ENCODE measurements at places on chromosomes 3 and 15. TPM values are rescaled to one million over a fixed set of nuclear protein-coding genes. Genes with fewer than 3 reads are reported as not detected.

- no peaks in the 10 kb centered on the region for H3K36me3 ChIP-seq
- DNase-seq, result no peak
- H3K27ac ChIP-seq, result no peak overlapping the region
These were observed 13.2 kb downstream of the SIDT1 start for GRCh38 chr3:113545594-113545993.

GRCh38 chr15:68997930-68998777 lies 16.3 kb upstream of the NOX5 start:
- H3K27me3 ChIP-seq, result no peaks in the 10 kb centered on the region
- no peaks in the 10 kb centered on the region for H3K36me3 ChIP-seq
- DNase-seq, result no peak
- peaks cover 6% of the 10 kb centered on the region for H3K4me1 ChIP-seq

- no peaks in the 10 kb centered on the region for H3K36me3 ChIP-seq
- no peaks in the 10 kb centered on the region for H3K27me3 ChIP-seq
- DNase-seq, result no peak
- no peak overlapping the region for H3K27ac ChIP-seq
- H3K4me3 ChIP-seq, result no peak overlapping the region
These were observed 25.3 kb downstream of the TRANK1 start for GRCh38 chr3:36919439-36920160.

Gene LDHAL6B
- total RNA-seq, result not detected

- no peaks in the 10 kb centered on the region for H3K36me3 ChIP-seq
- peaks cover 3% of the 10 kb centered on the region for H3K4me1 ChIP-seq
- H3K4me3 ChIP-seq, result no peak overlapping the region
- DNase-seq, result no peak
These were observed 49.5 kb downstream of the ABTB1 start for GRCh38 chr3:127722091-127722784.

DNA sequence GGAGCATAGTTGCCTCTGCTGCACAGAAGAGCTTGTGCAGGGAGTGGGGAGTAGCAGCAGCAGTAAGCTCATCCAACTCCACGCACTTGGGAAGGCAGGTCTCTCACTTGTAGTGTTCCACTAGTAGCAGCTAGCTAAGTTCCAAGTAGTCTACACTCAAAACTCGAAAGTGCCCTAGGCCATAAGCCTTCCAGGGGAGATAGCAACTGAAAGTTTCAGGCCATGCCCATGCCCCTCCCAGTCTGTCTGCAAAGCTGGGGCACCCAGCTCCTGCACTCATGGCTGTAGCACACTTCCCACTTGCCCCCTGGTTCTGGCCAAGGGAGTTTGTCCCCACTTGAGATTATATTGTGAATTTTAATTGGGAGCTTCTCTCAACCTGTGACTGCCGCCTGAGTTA lies 57.5 kb downstream of the MFSD1 start:
- no peaks in the 10 kb centered on the region for H3K4me1 ChIP-seq
- H3K4me3 ChIP-seq, result no peak overlapping the region
- H3K27me3 ChIP-seq, result no peaks in the 10 kb centered on the region
- no peaks in the 10 kb centered on the region for H3K36me3 ChIP-seq

Gene B3GALNT1
- 22.3 TPM for total RNA-seq

DNA sequence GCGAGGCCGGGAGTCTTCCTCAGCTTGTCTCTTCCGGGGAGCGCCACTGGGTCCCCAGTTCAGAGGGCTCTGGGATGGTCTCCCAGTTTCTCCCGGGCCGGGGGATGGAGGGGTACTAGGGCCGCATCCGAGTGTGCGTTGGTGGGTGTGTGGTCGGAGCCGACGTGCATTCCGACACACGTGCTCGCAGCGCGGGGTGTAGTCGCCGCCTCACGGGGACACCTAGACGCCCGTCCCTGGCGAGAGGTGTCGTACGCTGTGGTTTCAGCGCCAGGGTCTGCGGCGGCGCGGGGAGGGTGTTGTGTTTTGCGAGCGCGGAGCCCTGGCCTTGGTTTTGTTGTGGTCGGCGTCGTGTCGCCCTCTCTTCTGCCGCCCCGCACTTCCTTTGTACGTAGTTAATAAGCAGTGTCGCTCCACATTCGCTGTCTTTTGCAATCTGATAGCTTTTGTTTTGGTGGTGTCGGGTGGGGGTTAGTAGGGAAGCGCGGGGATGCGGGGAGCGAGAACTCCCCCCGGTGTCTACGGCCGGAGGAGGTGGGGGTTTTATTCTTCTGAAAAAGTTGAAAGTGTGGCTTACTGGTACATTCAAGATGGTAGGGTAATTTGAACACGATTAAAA lies 2.2 kb downstream of the IGF1R start:
- peak; percentile 59 for DNase-seq
- peak overlapping the region; percentile 98 for H3K4me3 ChIP-seq
- no peaks in the 10 kb centered on the region for H3K36me3 ChIP-seq

GRCh38 chr3:4985330-4986174 lies 6.3 kb downstream of the BHLHE40 start:
- peak overlapping the region; percentile 98 for H3K27ac ChIP-seq
- no peaks in the 10 kb centered on the region for H3K36me3 ChIP-seq
- H3K27me3 ChIP-seq, result no peaks in the 10 kb centered on the region
- H3K4me3 ChIP-seq, result no peak overlapping the region
- peaks cover 45% of the 10 kb centered on the region for H3K4me1 ChIP-seq
- DNase-seq, result peak; percentile 25

- H3K36me3 ChIP-seq, result no peaks in the 10 kb centered on the region
- H3K27ac ChIP-seq, result no peak overlapping the region
- DNase-seq, result no peak
- no peaks in the 10 kb centered on the region for H3K27me3 ChIP-seq
- no peaks in the 10 kb centered on the region for H3K4me1 ChIP-seq
These were observed 54.8 kb upstream of the VGLL4 start for GRCh38 chr3:11698326-11699082.

GRCh38 chr3:47011371-47011770 lies 31.9 kb downstream of the NBEAL2 start:
- DNase-seq, result no peak
- no peaks in the 10 kb centered on the region for H3K36me3 ChIP-seq
- no peaks in the 10 kb centered on the region for H3K27me3 ChIP-seq
- peaks cover 10% of the 10 kb centered on the region for H3K4me1 ChIP-seq

- no peak overlapping the region for H3K4me3 ChIP-seq
- no peaks in the 10 kb centered on the region for H3K27me3 ChIP-seq
- H3K27ac ChIP-seq, result no peak overlapping the region
- no peak for DNase-seq
- no peaks in the 10 kb centered on the region for H3K36me3 ChIP-seq
These were observed 32.0 kb upstream of the PRICKLE2 start for GRCh38 chr3:64257100-64257755.

- H3K4me3 ChIP-seq, result no peak overlapping the region
- no peaks in the 10 kb centered on the region for H3K36me3 ChIP-seq
- peak; percentile 63 for DNase-seq
These were observed 46.3 kb downstream of the GABRG3 start for GRCh38 chr15:27017168-27017809.

Gene ZNF35
- total RNA-seq, result 8.6 TPM

- H3K36me3 ChIP-seq, result no peaks in the 10 kb centered on the region
- no peak overlapping the region for H3K4me3 ChIP-seq
- no peak for DNase-seq
- no peak overlapping the region for H3K27ac ChIP-seq
- H3K4me1 ChIP-seq, result no peaks in the 10 kb centered on the region
- no peaks in the 10 kb centered on the region for H3K27me3 ChIP-seq
These were observed 1238.3 kb upstream of the GBE1 start for GRCh38 chr3:82999777-83000176.

DNA sequence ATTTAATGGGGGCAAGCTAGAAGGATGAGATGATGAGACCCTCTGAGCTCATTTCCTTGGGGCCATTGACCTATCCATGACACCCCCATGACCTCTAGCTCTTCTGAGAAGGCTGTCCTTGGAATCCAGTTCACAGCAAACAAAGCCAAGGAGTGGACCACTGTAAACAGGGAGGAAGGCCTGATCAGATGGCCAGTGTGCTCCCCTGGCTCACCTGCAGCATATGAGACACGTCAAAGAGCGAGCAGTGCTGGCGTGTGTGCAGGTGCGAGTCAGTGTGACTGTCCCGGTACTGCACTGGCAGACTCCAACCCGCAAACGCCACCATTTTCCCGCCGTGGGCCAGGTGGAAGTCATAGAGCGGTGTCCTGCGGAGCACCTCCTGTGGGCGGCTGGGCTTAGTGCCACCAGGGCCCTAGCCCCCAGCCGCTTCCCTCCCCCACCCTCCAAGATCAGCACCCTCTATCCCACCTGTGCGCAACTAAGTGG lies 339 bp downstream of the AMT start:
- peaks cover 3% of the 10 kb centered on the region for H3K36me3 ChIP-seq
- H3K4me3 ChIP-seq, result no peak overlapping the region
- H3K27me3 ChIP-seq, result no peaks in the 10 kb centered on the region
- H3K4me1 ChIP-seq, result peaks cover 24% of the 10 kb centered on the region

GRCh38 chr3:54541369-54541768 lies 386.5 kb downstream of the LRTM1 start:
- no peaks in the 10 kb centered on the region for H3K36me3 ChIP-seq
- no peaks in the 10 kb centered on the region for H3K27me3 ChIP-seq
- H3K4me3 ChIP-seq, result no peak overlapping the region
- H3K4me1 ChIP-seq, result no peaks in the 10 kb centered on the region

Gene ADAMTS7
- total RNA-seq, result 1.7 TPM

DNA sequence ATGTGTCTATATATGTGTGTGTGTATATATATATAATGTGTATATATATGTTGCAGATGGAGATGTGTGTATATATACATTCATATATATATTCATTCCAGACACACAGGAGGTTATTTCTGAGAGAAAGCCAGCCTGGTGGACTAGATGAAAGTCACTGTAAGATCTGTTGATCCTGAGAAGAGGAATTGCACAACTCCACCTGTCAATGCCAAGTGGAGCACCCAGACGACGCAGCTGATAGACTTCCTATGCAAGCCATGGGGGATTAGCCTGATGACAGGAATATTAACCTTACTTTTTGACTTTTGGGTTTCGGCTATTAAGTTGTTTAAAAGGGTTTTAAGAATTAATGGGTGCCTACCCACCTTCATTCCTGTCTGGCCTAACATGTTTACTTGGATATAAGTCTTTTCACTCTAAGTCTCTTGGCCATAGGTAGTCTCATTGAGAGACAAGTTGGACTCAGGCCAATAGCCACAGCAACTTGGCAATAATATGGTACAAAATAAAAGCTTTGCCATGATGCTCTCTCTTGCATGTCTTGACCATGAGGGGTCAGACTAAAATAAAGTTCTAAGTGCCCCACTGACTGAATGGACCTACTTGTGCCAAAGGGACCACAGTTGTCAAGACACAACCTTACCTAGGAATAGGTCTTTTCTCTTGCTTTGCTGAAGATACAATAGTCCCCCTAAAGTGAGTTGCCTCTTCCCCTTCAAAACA lies 35.9 kb upstream of the GOLGA6L2 start:
- DNase-seq, result no peak
- H3K4me3 ChIP-seq, result no peak overlapping the region
- H3K27me3 ChIP-seq, result no peaks in the 10 kb centered on the region
- H3K36me3 ChIP-seq, result no peaks in the 10 kb centered on the region
- H3K4me1 ChIP-seq, result no peaks in the 10 kb centered on the region

DNA sequence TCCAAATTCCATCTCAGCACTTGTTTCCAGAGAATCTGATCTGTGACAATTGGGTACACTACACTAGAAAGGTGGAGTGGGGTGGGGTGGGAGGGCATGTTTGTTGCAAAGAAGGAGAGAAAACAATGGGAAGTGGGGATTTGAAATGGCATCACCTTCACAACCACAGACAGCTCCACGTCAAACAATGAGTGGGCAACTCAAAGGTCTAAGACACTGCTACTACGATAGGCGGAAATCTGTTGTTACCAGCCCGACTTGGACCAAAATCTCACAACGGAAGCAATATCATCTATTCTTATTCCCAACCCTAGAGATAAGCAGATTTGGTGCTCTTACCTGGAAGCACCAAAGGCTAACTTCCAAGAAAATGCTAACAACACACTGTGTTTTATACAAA lies 3.3 kb downstream of the CYP19A1 start:
- peaks cover 17% of the 10 kb centered on the region for H3K4me1 ChIP-seq
- no peak overlapping the region for H3K4me3 ChIP-seq

GRCh38 chr15:41952013-41952563 lies 20.3 kb downstream of the EHD4 start:
- peaks cover 9% of the 10 kb centered on the region for H3K36me3 ChIP-seq
- H3K27me3 ChIP-seq, result no peaks in the 10 kb centered on the region
- DNase-seq, result no peak
- H3K27ac ChIP-seq, result peak overlapping the region; percentile 78
- peaks cover 21% of the 10 kb centered on the region for H3K4me1 ChIP-seq

DNA sequence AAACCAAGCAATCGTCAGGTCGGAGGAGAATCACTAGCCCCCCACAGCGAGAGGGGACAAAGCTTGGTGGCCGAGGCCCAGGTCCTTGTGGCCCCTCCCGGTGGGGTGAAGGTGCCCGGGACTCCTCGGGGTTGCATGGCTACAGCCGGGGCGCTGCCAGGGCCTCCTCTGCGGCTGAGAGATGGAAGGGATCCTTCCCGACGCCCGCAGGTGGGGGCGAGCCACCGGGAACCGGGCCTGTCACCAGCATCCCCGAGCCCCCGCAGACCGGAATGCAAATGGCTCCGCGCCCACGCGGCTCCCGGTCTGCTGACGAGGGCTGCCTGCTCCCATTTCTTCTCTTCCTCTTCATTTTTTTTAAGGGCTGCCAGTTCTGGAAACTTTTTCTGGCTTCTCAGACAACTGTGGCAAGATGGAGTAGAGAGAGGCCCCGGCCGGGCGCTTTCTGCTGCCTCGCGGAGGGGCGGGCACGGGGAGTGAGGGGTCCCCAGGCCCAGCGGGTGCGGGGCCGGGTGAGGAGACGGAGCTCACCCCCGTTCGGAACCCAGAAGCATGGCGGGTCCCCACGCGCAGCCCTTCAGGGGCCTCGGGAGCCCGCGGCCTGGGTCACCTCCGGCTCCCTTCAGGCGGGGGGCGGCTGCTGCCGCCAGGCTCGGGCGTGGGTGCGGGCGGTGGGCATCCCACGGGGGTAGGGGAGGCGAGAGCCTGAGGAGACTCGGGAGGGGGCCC lies 27.5 kb downstream of the MELTF start:
- H3K36me3 ChIP-seq, result no peaks in the 10 kb centered on the region
- H3K4me3 ChIP-seq, result no peak overlapping the region
- no peaks in the 10 kb centered on the region for H3K27me3 ChIP-seq
- DNase-seq, result peak; percentile 11
- H3K27ac ChIP-seq, result peak overlapping the region; percentile 84

GRCh38 chr3:23111797-23112196 lies 91.3 kb upstream of the UBE2E2 start:
- H3K27me3 ChIP-seq, result no peaks in the 10 kb centered on the region
- no peaks in the 10 kb centered on the region for H3K4me1 ChIP-seq
- H3K27ac ChIP-seq, result no peak overlapping the region
- H3K36me3 ChIP-seq, result no peaks in the 10 kb centered on the region
- no peak for DNase-seq

DNA sequence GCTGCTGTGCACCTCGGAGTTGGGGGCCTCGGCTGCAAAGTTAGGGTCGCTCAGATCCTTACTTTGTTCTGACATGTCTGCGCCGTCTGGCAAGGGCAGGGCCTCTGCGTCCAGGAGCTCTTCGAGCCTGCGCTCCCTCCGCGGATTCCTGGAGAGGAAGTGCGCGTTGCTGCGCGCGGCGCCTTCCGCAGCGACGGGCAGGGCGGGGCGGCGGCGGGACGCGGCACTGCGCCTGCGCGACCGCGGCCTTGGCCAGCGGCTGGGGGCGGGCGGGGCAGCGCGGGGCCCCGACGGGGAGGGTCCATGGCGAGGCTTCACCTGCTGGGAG lies at the start of gene NDN:
TSS of gene NDN (minus strand) at position 163 of the 328 bp plus-strand sequence. CDS start at position 75, 88 bp downstream.
- H3K4me3 ChIP-seq, result peak within 1 kb of the TSS; percentile 36
- no peaks in the 10 kb centered on the region for H3K36me3 ChIP-seq
- no peaks in the 10 kb centered on the region for H3K27me3 ChIP-seq
- no peaks in the 10 kb centered on the region for H3K4me1 ChIP-seq
- peak; percentile 61 for DNase-seq

Data from thyroid gland (tissue), 4 donors.